Endothelial cell of umbilical vein (primary cell): ENCODE measurements at places on chromosomes 2 and 18.

- no peak for DNase-seq
These were observed 133.4 kb upstream of the NABP1 start for GRCh38 chr2:191544461-191545062.

DNA sequence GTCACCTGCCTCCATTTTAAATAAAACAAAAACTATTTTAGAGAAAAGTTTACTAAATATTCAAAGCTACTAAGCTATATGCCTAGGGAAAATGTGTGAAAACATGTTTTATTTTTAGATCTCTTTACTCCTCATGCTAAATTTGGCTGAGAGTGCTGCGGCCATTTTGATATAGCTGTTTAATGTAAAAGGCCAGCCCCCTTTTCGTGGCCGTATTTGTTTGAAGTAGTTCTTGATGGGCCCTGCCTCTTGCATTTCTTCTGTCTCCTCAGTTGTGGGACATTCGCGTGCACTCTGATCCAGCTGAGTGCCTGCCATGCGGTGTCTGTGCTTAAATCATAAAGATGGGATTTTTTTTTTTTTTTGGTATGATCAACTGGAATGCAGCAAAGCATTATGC lies 64.0 kb downstream of the ZNF407 start:
- DNase-seq: no peak

GRCh38 chr2:33500177-33500576 lies 23.7 kb downstream of the RASGRP3 start:
- DNase-seq: no peak

DNA sequence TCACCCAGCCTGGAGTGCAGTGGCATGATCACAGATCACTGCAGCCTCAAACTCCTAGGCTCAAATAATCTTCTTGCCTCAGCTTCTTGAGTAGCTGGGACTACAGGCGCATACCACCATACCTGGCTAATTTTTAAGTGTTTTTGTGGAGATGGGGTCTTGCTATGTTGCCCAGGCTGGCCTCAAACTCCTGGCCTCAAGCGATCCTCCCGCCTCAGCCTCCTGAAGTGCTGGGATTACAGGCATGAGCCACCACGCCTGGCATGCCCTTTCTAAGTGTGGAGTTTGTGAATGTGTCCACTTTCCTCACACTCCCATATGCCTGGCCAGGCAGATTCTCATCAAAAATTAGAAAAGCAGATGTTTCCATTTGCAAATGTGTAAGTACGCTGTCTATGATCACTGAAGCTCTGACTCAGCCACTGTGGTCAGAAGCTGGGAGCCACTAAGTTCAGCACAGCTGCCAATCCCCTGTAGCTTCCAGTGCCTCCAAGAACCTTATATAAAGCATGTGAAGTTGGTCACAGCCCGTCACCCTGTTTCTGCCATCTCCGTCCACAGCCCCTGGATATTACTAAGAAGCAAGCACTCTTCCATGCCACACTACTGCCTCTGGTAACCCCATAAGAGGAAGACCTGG lies 155.4 kb downstream of the FAM210A start:
- DNase-seq: no peak

DNA sequence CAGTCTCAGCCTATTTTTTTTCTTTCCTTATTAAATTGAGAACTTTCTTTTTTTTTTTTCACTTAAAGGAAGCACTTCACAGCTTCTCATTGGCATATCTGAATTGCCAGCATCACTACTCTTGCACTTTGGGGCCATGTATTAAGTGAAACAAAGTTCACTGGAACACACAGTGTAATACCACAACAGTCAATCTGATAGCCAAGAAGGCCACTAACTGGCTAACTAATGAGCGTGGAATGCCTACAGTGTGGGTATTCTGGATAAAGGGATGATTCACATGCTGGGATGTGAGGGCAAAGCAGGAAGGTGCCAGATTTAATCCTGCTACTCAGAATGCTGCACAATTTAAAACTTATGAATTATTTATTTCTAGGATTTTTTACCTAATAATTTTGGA lies 11.7 kb upstream of the C18orf63 start:
- no peak for DNase-seq

- DNase-seq: no peak
These were observed 260.6 kb downstream of the PAX3 start for GRCh38 chr2:222038067-222038802.

DNA sequence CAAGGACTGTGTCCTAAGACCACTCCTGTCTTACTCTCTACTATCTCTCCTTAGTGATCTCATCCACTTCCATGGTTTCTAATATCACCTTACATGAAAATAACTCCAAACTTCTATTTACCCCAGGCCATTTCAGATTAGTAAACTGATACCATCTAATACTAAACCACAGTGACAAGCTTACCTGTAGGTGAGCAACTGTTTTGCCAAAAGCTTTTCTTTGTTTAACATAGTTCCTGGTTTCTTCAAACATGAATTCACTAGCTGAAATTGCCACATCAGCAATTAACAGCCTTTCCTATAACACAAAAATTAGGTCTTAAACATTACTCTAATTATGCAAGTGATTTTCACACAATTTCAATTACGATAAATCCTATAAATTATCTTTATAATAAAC lies 22.1 kb downstream of the ACADL start:
- DNase-seq: no peak

GRCh38 chr2:26616706-26617587 lies 24.2 kb downstream of the CIB4 start:
- DNase-seq: no peak

DNA sequence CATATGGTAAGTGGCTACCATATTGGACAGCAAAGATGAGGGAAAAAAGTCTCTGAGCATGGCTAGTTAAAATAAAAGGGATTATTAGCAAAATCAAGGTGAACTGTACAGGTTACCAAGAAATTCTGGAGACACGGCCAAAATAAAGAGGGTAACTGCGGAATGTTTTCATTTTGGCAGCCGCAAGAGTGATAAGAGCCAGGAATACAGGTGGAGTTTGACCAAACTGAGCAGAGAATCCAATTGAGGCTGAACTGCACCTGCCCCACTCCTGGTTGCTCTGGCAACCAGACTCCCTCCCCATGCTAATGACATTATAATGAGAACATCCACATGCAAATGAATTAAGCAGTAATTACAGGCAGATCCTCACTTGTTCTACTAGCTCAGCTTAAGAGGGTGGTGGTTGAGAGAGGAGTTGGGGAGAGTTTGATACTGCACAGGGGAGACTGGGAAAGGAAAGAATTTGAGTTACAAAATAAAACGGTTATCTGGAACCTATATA lies 18.8 kb upstream of the EPHA4 start:
- no peak for DNase-seq

DNA sequence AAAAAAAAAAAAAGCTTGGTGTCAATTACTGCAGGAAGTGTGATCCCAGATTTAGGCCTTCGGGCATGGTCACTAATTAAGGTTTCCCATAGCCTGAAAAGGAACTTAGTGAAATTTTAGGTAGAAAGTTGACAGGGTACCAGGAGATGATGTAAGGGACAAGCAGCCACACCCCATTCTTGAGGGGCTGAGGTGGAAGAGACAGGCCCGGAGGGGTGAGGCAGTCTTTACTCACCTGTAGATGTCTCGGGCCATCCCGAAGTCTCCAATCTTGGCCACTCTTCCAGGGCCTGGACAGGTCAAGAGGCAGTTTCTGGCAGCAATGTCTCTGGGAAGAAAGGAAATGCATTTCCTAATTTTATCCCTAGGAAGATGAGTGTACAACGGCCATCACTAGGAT lies 94.3 kb downstream of the CLIP4 start:
- no peak for DNase-seq
